Activated naive CD8-positive, alpha-beta T cell treated with anti-CD3 and anti-CD28 coated beads, Interleukin-2, amount 10 ng/mL, durations not matched to agents 7 days and 5 days (primary cell): ENCODE measurements at places on chromosomes 16 and 17.

DNA sequence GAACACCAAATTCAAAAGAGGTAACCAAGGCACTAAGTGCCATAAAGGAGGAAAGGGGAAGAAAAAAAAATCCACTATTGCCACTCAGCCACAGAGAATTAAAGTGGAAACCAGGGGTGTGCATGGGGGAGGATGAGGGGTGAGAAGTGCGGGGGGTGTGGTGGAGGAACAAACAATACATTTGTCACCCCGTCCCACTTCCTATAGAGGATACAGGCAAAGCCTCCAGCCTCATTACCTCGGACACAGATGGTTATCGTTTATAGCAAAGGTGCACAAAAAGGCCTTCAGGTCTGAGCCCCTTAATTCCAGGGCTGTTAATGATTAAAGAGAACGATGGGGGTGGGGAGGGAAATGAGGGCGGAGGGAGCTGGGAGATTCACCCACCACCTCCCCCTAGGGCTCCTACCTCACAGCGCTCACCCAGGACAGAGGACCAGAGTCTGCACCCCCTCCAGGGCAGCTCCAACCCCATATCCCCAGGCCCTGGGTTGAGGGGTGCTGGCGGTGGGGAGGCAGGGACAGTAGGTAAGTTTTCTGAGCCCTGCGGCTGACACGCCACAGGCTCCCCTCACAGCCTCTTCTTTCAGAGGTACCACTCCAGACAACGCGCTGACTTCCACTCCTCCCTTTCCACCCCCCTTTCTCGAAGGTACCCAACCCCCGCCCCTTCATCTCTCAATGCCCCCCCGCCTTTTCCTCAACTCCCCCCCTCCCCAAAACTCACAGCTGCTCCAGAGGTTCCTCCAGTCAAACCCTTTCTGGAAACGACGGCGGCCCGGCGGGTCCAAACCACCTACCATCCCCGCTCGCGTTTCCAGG lies 470 bp downstream of the DCUN1D3 start:
- DNase-seq = peak; percentile 63

DNA sequence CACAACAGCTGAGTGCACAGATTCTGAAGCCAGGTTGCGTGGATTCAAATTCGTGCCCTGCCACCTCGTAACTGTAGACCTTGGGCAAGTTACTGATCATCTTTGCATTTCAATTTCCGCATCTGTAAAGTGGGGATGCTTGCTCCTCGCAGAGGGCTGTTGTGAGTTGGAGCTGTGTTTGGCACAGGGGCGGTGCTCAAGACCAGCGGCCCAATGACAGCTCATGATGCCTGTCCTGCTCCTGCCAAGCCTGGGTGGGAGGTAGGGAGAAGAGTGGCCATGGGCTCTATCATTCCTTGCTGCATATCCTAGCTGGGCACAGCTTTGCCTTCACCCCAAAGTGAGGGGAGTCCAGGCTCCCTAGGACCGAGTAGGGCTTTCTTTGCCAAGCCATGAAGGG lies 12.6 kb downstream of the NXPH3 start:
- DNase-seq = no peak

GRCh38 chr16:29899516-29900101 lies at the start of gene SEZ6L2:
Gene SEZ6L2, minus strand, starts transcription at chr16:29899550. Its CDS starts 531 bp downstream, at chr16:29899019.
- DNase-seq = no peak

DNA sequence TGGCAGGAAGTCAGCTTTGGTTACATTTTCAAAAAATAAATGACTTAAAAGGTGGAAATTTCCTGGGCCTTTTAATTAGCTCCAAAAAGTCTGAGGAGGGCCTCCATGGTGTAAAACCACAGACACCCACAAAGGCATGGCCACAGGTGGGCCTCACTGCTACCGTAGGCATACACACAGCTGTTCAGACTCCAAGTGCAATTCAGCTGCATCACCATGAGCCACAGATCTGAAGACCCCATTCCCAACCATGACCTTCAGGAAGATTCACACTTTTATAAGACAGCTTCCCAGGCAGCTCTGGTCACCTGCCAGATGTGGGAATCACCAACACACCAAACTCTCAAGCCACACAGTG lies 20.6 kb downstream of the CSNK2A2 start:
- no peak for DNase-seq

DNA sequence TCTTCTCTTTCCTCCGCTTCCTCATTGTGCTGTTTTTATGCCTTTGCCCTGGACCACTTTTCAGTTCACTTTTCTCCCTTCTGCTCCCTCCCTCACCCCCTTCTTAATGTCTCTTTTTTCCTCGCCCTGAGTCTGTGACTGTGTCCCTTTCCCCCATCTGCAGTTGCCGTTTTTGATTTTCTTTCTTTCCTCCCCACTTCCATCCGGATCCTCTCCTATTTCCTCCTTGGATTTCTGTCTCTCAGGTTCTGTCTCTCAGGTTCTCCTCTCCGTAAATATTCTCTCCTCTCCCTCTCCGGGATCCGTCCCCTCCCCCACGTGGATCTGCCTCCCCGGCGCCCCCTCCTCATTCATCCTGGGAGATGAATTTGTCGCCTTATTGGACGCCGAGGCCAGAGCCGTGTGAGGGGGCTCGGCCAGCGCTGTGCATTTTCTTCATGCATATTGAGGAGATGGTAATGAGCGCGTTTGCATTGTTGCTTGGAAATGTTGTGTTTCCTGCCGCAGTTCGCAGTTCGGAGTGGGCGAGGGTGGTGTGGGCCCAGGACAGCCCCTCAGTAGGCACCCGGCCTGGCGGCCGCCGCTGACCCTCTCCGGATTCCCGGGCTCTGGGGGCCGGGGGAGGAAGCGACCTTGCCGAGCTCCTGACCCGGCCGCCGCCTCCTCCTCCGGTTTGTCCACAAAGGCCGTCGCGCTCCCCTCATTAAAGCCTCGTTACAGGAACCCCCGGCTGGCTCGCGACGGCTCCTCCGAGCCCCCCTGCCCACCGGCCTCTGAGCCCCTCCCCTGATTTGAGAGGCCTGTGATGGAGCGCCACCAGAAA lies 4.5 kb upstream of the IRX3 start:
- DNase-seq = no peak

DNA sequence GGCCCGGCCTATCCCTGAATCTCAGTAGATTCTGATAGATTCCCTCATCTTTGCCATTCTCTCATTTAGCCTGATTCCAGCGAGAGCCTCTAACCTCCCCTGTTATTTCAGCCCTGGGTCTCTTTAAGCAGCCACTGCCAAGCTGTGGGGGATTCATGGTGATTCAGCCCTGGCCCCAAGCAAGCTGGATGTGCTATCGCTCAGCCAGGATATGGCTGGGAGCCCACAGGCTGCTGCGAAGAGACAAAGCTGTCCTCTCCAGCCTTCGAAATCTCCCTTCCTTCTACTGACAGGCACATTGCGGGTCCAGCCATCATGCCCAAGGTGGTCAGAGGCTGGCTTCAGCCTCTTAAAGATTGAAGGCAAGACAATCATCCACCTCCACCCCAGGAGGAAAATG lies 394.1 kb downstream of the SOX9 start:
- no peak for DNase-seq

DNA sequence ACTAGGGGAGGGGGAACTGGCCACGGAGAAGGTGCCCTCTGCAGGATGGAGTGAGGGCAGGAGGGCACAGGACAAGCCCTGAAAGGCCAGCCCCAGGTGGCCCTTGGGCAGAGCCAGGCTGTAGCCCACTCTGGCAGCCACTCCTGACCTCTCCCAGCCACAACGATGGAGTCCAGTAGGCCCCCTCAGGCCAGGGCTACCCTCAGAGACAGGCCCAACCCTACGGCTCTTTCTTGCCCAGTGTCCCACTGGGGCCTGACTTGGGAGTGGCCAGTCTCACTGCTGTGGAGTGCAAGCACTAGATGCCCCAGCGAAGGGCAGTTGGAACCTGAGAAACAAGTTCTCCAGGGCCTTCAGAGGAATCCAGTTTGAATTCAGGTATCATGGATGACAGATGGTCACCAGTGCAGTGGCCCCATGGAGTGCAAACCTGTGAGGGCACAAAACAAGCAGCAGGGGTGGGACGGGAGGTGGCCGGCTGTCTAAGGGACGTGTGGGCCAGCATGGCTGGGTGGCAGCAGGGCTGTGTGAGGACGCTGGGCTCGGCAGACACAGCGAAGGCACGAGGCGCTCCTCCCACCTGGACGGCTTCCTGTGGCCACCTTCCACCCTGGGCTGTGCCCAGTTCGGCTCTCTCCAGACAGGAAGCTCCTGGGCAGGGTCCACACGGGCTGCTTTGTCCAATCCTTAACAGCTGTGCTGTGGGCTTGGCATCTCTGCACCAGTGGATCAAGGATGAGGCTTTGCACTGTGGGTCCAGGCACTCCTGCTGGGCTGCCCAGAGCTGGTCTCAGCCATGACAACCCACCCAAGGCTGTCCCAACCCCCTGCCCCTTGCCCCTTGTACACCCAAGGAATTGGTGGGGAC lies 72.1 kb downstream of the AMFR start:
- peak; percentile 23 for DNase-seq

- no peak for DNase-seq
Observed at GRCh38 chr17:28963841-28964240, 12.5 kb upstream of the PHF12 start.

DNA sequence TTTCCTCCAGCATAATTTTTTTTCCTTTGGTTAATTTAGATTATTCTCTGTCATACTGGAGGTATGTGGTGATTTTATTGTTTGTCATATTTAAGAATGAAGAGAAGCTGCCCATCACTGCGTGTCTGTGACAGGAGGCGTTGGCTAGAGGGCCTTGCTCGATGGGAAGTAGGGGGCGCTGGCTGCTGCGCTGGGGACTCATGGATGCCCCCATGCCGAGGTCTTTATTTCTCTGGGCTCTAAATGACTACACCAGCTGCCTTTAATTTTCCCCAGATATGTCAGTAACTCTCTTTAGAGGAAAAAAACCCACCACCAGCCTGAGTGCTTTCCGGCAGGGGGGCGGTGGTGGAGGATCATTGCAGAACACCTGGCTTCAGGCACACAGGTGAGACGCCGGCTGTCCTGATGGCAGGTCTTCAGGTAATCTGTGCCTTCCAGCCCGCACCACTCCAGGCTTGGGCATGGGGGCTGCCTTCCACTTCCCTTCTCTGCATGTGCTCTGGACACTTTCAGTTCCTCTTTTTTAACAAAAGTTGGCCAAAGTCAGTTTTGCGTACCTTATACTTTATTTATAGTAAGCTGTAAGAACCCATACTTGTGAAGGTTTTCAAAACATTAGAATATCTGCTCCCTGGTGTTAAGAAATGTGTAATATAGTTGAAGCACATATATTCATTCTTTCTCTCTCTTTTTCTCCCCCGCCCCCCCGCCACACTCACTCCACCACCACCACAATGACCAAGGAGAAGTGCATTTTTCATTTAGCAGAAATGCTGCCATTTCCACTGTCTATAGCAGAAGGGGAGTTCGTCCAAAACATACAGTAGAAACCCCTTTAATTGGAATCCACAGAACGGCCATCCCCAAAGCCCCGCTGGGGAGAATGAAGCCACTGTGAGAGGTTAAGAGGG lies 192.7 kb downstream of the RPTOR start:
- no peak for DNase-seq

DNA sequence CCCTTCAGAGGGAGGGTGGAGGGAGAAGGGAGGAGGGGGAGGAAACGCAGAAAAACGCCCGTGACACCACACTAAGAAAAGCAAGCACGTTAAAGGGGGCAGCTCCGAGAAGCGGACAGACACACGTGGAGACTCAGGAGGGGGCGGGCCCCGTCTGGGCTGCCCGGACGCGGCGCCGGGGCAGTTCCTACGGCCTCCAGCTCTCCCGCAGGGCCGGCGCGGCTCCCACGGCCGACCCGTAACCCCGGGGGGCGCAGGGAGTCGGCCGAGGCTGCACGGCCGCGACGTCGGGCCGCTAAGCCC lies 362 bp downstream of the KLHDC4 start:
- no peak for DNase-seq

GRCh38 chr16:67988675-67989074 lies 8.4 kb upstream of the DPEP3 start:
- DNase-seq = no peak

GRCh38 chr17:28553000-28553505 lies 629 bp upstream of the UNC119 start:
- DNase-seq = no peak

- no peak for DNase-seq
Observed at GRCh38 chr17:2277429-2278170, 26.0 kb downstream of the SMG6 start.

GRCh38 chr17:49776551-49777300 lies 11.8 kb upstream of the KAT7 start:
- DNase-seq = no peak

- DNase-seq = no peak
Observed at GRCh38 chr16:67100569-67101310, 9.0 kb upstream of the PHAF1 start.

GRCh38 chr17:2087597-2088211 lies 32.8 kb downstream of the HIC1 start:
- no peak for DNase-seq

GRCh38 chr16:82560805-82561325 lies 65.9 kb upstream of the CDH13 start:
- DNase-seq = no peak

- no peak for DNase-seq
Observed at GRCh38 chr17:8896641-8897635, 29.5 kb upstream of the PIK3R6 start.

DNA sequence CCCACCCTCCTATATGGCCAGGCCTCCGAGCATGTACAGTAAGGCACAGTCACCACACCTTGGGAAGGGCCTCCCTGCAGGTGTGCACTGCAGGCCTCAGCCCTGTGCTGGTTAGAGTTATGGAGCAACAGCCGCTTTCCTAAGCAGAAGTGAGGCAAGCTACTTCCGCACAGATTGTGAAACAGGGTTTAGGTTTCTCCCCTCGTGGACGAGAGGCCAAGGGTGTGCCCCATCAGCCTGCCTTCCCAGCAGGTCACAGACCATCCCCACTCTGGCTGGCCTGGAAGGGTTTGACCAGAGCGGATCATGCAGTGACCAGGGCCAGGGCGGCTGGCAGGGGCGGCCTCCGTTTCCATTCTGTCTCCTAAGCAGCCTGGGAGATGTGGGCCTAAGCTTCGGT lies 4.7 kb downstream of the MSRB1 start:
- DNase-seq = no peak
